ENCODE measurements at places on chromosomes 5 and 9.

DNA sequence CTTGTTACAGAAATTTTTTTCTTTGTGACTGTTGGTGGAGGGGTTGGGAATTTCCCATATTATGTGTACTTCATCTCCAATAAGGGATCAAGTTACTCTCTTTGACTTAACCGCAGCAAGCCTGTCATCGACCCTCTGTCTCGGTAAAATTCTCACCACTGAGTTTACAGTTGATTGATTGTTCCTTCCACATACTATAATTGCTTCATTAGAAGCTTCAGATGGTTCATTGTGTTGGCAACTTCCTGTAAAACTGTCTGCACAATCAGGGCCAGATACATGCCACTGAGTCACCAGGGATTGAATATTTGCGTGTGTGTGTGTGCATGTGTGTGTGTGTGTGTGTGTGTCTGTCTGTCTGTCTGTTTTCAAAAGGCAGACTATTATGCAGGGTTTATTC, 176.6 kb downstream of the ZNF462 start:
- H3K27me3 ChIP-seq, result no peaks in the 10 kb centered on the region
- H3K36me3 ChIP-seq, result no peaks in the 10 kb centered on the region
- H3K4me1 ChIP-seq, result no peaks in the 10 kb centered on the region
- DNase-seq, result no peak
- H3K27ac ChIP-seq, result no peak overlapping the region
- H3K4me3 ChIP-seq, result no peak overlapping the region

- no peak overlapping the region for H3K27ac ChIP-seq
- DNase-seq, result no peak
- H3K27me3 ChIP-seq, result no peaks in the 10 kb centered on the region
- H3K4me1 ChIP-seq, result no peaks in the 10 kb centered on the region
Measured at GRCh38 chr5:96565582-96566265, 96.5 kb upstream of the CAST start.

- H3K27me3 ChIP-seq, result no peaks in the 10 kb centered on the region
- H3K4me3 ChIP-seq, result no peak overlapping the region
- no peaks in the 10 kb centered on the region for H3K36me3 ChIP-seq
- no peaks in the 10 kb centered on the region for H3K4me1 ChIP-seq
- no peak overlapping the region for H3K27ac ChIP-seq
Measured at GRCh38 chr9:133158695-133159094, 5.0 kb downstream of the GBGT1 start.

DNA sequence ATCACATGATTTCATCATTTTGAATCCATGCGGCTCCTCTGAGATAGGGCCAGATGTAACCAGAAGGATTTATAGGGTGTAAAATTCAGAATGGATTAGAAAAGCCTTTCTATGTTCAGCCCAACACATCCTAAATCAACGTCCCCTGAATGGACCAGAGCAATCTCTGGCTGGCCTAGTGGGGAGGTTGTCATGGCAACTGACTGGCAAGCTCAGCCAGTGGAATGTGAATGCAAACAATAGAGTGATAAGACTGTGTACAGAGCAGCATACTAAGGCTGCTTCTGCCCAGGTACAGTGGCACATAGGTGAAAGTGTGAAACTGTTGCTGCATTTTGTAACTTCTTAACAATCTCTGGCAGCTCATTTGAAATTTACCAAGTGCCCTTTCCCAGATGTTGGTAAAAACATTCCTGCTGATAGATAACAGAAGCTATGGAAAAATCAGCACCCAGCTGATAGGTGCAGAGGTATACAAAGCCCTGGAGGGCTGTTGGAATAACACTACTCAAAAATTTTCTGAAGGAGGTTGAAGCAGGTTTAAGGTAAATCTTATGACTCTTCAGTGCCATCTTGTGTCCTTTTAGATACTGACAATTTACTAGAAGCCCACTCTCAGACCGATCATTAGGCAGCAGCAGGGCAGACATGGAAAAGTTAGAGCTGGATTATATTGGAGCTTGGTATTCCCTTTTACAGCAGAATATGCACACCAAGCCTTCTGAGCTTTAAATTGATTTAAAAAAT, 267.2 kb downstream of the RAB3C start:
- no peak overlapping the region for H3K27ac ChIP-seq
- H3K27me3 ChIP-seq, result no peaks in the 10 kb centered on the region
- DNase-seq, result no peak
- H3K36me3 ChIP-seq, result no peaks in the 10 kb centered on the region
- H3K4me1 ChIP-seq, result no peaks in the 10 kb centered on the region

- H3K27ac ChIP-seq, result no peak overlapping the region
- DNase-seq, result no peak
- H3K4me3 ChIP-seq, result no peak overlapping the region
- no peaks in the 10 kb centered on the region for H3K4me1 ChIP-seq
Measured at GRCh38 chr5:107487056-107487542, 183.6 kb downstream of the EFNA5 start.
